Kidney (tissue), 22 donors: ENCODE measurements at places on chromosomes 13 and 19.

DNA sequence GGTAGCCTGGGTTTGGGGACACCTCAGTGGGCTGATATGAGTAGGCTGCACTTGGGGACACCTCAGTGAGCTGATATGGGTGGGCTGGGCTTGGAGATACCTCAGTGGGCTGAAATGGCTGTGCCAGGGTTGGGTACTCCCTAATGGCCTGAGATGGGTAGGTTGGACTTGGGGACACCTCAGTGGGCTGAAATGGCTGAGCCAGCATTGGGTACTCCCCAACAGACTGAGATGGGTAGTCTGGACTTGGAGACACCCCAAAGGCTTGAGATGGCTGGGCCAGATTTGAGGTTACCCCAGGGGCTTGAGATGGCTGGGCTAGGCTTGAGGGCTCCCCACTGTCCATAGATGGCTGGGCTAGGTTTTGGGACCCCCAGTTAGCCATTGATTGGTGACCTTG lies 12.1 kb downstream of the IQCN start:
- DNase-seq, result no peak

GRCh38 chr19:48558018-48558684 lies 6.2 kb downstream of the SULT2B1 start:
- DNase-seq, result peak; percentile 94

GRCh38 chr19:45154064-45154827 lies 6.5 kb downstream of the NKPD1 start:
- DNase-seq, result peak; percentile 52

- DNase-seq, result peak; percentile 85
Measured at GRCh38 chr19:56105090-56105701, 15.9 kb downstream of the ZNF787 start.

DNA sequence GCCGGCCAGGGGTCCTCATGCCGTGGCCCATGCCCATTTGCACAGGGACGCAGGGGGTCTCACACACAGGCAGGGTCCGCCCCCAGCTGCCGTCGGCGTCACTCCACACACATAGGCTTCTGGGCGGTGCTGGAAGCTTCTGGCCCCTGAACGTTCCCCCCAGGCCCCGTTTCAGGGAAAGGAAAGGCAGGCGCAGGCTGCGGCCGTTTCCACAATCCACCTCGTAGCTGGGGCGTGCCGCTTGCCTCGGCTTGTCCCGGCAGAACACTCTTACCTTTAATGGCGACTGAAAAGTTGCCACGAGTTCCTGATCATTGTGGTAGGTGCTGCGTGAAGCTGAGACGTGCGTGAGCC lies 53.4 kb downstream of the MCF2L start:
- DNase-seq, result no peak

DNA sequence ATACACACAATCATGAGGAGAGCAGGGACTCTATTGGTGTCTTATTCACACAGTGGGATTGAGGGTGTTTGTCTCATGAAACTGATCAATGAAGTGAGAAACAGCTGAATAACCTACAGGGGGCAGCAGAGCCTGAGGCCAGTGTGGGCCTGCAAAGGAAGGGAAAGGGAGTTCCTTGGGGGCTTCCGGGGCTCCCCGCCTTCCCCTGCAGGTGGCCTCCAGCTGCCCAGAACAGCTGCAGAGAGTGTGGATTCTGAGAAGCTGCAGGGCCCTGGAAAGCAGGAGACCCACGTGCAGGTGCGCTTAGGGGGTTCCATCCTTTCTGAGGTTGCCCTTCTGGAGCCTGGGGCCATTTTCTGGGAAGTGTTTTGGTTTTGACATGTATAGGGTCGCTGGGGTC lies 20.1 kb downstream of the ZNF763 start:
- DNase-seq, result no peak

DNA sequence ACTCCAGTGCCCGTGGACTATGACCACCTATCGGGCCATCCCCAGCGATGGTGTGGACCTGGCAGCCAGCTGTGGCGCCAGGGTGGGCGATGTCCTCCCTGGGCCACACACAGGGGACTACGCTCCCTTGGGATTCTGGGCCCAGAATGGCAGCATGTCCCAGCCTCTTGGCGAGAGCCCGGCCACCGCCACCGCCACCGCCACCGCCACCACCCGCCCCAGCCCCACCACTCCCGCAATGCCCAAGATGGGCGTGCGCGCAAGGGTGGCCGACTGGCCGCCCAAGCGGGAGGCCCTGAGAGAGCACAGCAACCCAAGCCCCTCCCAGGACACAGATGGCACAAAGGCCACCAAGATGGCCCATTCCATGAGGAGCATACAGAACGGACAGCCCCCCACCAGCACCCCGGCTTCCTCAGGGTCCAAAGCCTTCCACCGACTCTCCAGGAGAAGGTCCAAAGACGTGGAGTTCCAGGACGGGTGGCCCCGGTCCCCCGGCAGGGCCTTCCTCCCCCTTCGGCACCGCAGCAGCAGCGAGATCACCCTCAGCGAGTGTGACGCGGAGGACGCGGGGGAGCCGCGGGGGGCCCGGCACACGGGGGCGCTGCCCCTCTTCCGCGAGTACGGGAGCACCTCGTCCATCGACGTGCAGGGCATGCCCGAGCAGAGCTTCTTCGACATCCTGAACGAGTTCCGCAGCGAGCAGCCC lies 142.3 kb downstream of the DPF1 start:
- DNase-seq, result no peak

- DNase-seq, result no peak
Measured at GRCh38 chr19:23554548-23554947, 132.5 kb downstream of the ZNF675 start.

- DNase-seq, result peak; percentile 58
Measured at GRCh38 chr13:75399168-75399878, 82.6 kb downstream of the TBC1D4 start.

DNA sequence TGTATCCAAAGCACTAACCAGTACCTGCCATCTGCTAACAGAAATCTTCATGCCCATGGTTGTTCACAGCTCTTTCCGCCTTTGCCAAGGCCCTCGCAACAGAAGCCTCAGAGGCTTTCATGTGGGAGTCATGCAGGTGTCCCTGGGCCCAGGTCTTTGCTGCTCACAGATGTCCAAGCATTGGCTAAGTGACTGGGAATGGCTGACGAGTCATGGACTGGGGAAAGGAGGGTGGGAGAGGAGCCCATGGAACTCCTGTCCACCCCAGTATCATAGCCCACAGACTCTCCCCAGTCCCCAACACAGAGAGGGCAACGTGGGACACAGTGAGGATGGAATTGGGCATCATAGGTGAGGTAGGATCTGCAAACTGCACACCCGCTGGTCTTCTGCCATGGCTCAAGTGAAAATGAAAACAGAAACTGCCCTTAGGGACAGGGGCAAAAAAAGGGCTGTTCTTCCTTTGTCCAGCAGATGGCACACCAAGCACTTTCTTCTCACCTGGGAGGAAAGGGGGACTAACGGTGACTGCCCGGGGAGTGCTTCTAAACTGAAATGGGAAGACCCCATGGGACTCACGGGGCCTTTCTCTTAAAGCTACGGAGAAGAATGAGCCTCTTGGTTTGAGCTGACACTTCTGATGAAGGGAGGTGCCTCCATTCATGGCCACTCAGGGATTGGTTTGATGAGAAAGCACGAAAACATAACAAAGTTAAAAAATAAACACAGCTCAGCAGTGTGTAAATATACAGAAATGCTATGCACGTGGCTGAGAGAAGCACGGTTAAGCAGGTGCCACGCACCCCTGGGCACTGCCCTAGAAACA lies 11.1 kb upstream of the DHRS12 start:
- peak; percentile 69 for DNase-seq
